Amniotic stem cell (primary cell): ENCODE measurements at places on chromosomes 3 and 15.

GRCh38 chr3:42764115-42764514 lies 8.9 kb downstream of the CCDC13 start:
- no peak for DNase-seq

DNA sequence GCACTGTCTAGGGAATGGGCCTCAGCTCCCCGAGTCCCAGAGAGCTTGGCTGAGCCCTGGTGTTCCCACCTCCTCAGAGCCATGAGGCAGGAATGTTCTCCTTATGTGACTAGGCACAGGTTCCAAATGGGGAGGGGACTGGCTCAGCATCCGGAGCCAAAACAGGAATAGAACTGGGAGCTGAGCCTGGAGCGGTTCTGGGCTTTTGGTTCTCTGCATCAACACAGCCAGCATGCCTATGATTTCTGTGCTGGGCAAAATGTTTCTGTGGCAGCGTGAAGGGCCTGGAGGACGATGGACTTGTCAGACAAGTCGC lies at the start of gene FAM131A:
Gene FAM131A, plus strand, starts transcription at position 202 of the 316 bp plus-strand sequence. Its CDS starts 31 bp downstream, at position 233.
- DNase-seq, result no peak

DNA sequence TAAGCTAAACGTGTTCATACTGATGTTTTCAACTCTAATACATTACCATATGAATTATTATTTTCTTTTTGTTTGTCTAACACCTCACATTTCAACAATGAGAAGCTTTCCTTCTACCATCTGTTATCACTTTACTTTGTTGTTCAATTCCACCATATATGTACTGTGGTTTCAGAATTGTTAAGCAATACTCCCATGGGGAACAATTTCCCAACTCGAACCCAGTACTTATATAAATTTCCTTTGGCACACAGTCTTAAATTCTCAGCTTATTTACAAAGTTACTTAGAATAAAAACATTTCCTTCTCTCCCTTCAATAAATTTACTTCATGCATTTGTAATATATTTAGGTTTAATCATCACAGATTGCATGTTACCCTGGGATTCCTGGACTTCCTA lies 1764.4 kb downstream of the OTOL1 start:
- DNase-seq, result no peak

GRCh38 chr3:115804713-115805119 lies 181.4 kb downstream of the GAP43 start:
- DNase-seq, result peak; percentile 51

GRCh38 chr15:99932676-99933402 lies 199.6 kb upstream of the LYSMD4 start:
- no peak for DNase-seq

GRCh38 chr3:79937567-79937966 lies 169.8 kb upstream of the ROBO1 start:
- no peak for DNase-seq

- DNase-seq, result no peak
Observed at GRCh38 chr15:90863987-90864386, 4.4 kb upstream of the FURIN start.

DNA sequence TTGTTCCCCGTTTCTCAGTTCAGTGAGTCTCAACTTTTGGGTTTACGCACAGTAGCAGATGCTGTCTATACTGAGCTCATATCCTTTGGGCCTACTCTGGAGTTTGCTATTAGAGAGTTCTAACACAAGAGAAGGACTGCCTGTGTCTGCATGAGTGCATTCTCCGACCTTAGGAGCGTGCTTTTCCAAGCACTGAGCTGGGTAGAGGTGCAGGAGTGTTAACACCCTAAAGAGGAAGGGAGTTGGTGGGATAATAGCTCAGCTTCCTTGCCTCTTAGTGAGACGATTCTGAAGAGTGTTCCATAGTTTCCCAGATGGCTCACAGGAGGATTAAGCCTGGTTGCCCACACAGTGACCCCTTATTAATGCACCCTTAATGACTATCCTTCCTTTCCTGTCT lies 6.9 kb upstream of the OXSR1 start:
- DNase-seq, result no peak

- DNase-seq, result no peak
Observed at GRCh38 chr15:94586099-94586498, 354.7 kb downstream of the MCTP2 start.

DNA sequence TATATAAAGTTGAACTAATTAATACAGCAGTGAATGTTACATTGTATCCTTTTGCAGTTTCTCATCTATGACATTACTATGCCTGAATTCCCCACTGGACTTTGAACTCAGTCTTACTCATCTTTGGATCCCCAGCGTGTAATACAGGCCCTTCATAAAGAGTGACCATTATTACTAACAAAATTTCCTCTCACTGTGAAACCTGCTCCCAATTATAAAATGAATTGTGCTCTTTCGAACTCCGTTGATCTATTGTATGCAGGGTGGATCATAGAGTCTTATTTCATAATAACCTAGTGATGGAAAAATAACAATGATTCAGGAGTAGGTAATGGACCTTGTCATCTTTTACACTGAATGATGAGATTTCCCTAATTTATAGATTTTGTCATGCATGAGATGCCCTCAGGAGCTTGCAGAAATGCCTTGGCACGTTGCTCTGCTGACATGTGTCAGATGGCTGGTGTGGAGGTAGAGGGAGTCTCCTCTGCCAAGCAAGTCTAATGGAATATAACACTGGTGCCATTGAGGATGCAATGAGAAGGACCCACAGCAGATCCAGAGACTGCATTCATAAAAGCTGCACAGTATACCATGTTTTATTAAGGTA lies 25.5 kb downstream of the B3GNT5 start:
- DNase-seq, result no peak

DNA sequence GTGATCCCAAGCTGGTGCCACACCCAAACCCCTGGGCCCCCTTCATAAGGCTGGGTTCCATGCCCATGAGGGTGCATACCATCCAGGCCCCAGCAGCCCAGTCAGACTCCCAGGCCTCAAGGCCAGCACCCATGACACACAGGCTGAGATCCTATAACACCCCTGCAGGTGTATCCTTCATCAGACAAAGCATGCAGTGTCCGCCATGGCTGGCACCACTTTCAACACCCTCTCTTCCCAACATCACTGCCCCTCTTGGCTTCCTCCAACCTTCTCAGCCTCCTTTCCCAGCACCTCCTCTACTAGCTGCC lies 3.5 kb downstream of the CCDC51 start:
- DNase-seq, result no peak

- peak; percentile 61 for DNase-seq
Observed at GRCh38 chr3:160129459-160130061, 95.7 kb upstream of the C3orf80 start.

GRCh38 chr3:58591517-58592510 lies 14.6 kb upstream of the FAM107A start:
- no peak for DNase-seq

DNA sequence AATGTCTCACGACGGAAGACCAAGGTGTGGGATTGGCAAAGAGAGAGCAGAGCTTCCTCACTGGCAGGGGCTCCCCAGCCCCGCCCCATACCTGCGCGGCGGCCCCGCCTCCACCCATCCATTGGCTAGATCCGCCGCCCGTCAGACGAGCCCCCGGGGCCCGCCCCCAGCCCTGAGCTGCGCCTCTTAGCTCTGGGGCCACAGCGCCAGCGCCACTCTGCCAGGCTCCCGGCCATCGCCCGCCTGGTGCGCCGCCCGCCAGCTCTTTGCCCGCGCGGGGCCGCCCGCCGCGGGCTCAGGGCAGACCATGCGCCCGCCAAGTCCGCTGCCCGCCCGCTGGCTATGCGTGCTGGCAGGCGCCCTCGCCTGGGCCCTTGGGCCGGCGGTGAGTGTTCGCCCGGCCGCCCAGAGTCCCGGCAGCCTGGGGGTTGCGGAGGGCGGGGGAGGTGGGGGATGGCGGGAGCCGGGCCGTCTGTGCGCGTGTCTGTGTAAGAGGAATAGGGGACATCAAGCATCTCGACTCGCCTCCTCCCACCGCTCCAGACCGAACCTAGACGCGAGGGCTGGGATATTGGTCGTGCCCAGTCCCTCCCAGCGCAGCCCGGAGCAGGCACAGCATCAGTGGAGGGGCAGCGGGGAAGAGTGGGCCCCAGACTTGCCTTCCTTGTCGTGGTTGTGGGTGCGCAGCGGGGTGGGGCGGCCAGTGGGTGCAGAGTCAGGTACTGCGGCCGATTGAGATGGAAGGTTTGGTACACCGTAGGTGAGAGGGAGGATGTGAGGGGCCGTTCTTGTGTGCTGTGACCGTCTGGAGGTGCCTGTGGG lies at the start of gene VIPR1:
Gene VIPR1, plus strand, starts transcription at position 215 of the 822 bp plus-strand sequence. Its CDS starts 93 bp downstream, at position 308.
- no peak for DNase-seq

DNA sequence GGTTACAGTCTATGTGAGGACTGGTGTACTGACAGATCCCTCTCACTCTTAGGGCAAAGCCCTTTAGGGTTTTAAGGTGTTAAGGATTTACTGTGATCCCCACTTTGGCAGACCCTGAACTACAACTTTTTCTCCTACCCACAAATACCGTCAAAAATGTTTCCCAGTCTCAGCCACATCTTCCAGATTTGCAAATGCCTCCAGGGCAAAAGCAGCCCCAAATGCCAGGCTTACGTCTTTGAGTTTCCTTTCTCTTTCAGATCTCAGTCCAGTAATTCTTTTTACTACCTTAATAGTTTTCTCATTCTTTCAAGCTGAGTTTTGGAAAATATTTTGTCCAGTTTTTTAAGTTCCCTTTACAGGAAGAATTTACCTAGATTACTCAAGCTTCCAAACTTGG lies 13.4 kb upstream of the ITGA11 start:
- no peak for DNase-seq

DNA sequence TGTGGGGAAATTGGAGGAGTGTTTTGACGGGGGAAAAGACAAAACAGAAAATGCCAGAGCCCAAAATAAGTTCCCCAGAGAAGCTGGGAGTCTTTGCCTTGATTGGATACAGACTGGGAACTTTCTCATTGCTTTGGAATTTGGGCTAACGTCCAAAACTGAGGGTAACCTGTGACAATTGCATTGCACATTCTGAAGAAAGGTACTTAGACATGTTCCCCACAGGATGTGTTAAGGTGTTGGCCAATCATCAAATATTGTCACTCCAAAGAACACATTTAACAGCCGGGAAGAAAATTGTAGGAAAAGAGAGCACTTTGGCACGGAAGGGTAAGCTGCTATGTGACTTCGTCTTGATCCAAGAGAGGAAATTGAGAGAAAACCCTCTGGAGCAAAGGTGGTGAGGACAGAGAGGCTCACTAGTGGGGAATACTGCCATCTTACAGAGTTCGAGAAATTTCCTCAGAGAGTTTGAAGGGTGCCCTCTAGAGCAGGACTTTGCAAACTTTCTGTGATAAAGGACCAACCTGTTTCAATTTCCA lies 619.5 kb upstream of the TBL1XR1 start:
- DNase-seq, result no peak

GRCh38 chr3:116929505-116930222 lies 220.1 kb downstream of the TUSC7 start:
- no peak for DNase-seq

DNA sequence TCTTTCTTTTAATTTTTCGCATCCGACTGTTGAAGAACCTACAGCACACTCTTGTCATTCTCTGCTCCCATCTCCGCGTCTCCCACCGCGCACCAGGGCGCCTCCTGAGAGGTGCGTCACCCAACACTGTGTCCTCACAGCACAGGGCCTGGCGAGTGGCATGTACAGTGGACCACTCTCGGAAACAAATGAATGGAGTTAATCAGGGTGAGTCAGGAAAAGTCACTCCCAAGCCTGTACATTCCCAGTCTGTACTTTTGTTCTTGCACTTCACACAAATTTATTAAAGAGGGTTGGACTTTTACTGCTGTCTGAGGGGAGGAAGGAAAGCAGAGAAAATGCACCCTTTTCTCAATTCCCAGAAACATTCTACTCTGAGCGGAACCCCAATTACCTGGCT lies 625 bp downstream of the COL6A6 start:
- no peak for DNase-seq

DNA sequence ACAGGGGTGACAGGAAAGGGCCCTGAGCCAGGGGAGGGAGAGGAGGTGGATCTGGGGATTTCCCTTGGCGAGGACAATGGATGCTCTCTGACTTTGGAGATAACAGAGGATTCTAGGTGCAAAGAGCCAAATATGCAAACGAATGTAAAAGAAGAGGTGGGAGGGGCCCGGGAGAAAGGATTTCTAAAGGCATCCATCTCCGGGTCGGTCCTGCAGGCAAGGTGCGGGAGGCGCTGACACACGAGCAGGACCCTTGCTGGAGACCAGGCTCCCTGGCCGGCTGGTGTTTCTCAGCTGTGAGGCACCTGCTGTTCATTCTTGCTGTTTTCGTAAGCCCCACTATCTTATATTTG lies 115.2 kb upstream of the TLE3 start:
- no peak for DNase-seq

DNA sequence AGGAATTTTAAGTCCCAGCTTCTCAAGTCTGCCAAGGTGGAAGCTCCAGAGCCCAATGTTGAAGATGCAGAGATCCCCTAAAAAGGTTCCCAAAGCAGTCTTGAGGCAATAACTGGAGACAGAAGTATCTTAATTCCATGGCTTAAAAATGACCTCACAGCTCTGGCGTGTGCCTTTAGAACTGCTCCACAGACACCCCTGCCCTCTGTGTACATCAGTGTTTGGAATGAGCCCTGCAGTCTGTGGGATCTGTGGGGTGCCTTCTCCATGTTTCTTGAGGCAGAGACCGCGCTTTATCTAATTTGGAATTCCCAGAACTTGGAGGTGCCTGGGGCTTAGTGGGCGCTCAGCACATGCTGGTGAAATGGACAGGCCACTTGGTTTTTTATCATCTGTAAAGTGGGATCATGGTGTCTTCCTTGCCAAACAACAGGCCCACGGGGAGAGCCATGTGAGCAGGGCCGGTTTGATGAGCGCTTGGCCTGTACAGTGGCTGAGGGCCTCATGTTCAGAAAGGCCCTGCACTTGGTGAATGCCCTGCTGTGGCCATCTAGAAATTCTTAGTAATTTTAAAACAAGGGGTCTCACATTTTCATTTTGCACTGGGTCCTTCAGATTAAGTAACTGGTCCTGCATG lies 7.1 kb downstream of the ITGA11 start:
- no peak for DNase-seq

GRCh38 chr3:184261270-184261853 lies at the start of gene CAMK2N2:
TSS of gene CAMK2N2 (minus strand) at chr3:184261553. CDS start at chr3:184261285, 268 bp downstream.
- peak; percentile 14 for DNase-seq

GRCh38 chr15:57896114-57896513 lies 169.4 kb downstream of the ALDH1A2 start:
- DNase-seq, result no peak

DNA sequence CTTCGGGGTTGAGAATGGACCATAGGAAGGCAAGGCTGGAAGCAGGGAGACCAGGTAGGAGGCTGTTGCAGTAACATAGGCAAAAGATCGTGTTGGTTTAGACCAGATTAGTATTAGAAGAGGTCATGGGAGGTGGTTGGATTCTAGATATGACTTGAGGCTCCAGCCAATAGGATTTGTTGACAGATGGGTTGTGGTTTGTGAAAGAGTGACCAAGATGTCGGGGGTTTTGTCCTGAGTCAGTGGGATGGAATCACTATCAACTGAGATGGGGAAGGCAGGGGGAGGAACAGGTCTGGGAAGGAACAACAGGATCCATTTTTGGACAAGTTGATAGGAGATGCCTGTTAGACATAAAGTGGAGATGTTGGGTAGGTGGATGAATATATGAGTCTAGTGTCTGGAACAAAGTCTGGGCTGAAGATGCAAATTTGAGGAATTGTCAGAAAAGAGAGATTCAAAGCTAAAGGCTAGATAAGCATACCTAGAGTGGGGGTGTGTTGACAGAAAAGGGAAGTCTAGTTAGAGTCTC lies 95.5 kb upstream of the NPHP3 start:
- DNase-seq, result no peak

GRCh38 chr3:168604767-168605166 lies 509.0 kb upstream of the GOLIM4 start:
- no peak for DNase-seq

- no peak for DNase-seq
Observed at GRCh38 chr3:41001556-41001955, 197.7 kb upstream of the CTNNB1 start.
